ENCODE measurements at places on chromosomes 13 and 19.

GRCh38 chr13:32903720-32904119 lies 112.5 kb upstream of the KL start:
- no peak for DNase-seq

- peak; percentile 47 for DNase-seq
Measured at GRCh38 chr13:82758044-82758443, 1124.2 kb downstream of the SLITRK1 start.

GRCh38 chr19:23378948-23379347 lies 16.3 kb downstream of the ZNF91 start:
- no peak for DNase-seq

GRCh38 chr13:19767966-19768365 lies 14.8 kb downstream of the PSPC1 start:
- no peak for DNase-seq

DNA sequence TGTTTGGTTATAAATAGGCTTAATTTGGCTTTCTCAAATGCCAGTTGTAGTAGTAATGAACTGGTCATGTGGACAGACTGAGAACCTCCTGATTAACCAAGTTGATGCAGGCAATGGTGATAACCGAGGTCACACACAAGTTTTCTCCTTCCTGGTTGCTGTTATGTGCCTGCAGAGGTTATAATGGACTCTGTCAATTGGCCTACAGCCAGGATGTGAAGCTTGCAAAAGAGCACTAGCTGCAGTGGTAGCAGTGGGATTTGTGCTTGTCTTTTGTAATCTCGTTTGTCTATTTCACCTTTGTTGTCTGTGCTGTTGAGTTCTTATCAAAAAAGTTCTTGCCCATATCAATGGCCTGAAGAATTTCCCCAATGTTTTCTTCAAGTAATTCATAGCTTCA lies 20.6 kb downstream of the OR10H3 start:
- no peak for DNase-seq

DNA sequence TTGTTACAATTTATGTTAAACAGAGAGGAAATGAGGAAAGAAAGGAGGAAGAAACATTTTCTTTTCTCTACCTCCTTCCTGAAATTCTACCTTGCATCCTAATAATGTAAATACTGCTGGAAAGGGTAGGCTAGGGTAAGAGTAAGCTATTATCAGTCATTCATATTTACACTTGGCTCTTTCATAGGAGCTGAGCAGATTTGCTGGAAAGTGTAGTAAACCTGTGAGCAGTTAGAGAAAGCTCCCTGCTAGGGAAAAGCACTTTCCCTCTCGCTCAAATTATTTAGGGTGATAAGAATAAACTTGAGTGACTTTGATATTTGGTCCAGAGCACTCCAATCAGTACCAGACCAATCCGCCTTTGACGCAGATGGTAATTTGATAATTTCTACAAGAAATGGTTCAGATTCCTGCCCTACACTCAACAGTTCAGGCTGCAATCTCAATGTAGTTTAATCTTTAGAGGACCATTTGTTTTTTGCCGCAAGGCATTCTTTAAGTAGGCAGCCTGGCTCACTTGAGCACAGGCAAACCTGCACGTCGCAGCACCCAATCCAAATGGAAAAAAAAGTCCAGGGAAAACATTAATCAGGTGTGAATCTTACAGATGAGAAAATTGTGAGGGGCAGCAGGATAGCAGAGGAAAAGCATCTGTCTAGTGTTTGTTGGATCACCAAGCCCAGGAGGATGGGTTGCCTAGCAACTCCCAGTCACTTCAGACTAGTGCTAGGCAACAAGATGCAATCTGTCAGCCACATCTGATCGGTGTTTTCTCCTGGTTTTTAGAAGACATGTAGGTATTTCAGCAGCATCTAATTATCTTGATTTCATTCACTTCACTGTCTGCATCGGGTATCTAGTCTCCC lies 68.6 kb upstream of the KL start:
- DNase-seq: no peak

GRCh38 chr13:67298297-67298696 lies 68.2 kb upstream of the PCDH9 start:
- no peak for DNase-seq

DNA sequence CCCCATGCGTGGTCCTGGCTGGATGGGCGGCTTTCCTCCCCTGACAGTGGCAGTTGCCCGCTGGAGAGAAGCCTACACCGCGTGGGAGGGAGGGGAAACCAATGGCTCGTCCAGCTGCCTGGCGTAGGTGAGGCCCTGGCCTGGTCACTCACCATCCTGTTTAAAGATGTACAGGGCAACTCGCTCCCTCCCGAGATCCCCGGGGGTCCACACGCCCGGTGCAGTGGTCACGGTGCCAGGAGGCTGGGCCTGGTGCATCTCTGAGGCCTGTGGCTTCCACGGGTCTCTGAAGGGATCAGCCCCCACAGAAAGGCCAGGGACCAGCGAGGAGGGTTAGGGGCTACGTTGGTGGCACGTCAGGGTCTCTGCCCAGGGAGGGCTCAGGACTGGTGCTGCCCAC lies 156.5 kb downstream of the KDM4B start:
- no peak for DNase-seq

DNA sequence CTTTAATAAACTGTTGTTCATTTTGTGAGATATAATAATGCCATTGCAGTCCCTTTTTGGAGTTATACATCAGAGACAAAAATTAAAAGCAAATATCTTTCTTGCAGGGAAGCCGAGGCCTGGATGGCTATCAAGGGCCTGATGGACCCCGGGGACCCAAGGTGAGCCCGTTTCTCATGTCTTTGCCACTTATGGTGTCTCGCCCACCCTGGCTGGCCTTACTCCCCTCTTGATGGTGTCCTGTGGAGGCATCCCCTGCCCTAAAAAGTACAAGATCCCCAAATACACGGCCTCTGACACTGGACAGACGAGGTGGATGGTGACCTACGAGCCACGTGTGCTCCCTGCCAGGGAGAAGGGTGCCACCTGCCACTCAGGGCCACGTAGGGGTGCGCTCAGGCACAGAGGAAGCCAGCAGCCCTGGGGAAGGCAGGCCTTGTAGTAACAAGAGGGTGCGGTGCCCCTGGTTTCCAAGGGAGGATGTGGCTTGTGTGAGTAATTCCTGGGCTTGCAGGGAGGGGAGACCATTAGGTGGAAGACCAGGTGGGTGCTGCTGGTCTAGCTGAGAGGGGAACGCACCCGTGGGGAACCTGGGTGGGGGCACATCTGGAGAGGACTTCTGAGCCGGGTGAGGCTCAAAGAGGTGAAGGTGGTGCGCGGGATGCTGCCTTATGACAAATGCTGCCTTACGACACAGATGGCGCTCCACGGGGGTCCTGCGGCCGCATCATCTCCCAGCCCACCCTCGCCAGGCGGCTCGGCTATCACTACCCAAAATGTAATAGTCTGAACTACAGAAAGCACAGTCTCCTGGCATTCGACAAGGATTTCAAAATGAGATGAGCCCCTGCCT lies 115.6 kb downstream of the RAB20 start:
- DNase-seq: no peak

GRCh38 chr19:2302319-2303210 lies 5.4 kb downstream of the LINGO3 start:
- peak; percentile 55 for DNase-seq

GRCh38 chr19:34366738-34367623 lies 2.0 kb downstream of the GPI start:
- peak; percentile 77 for DNase-seq

GRCh38 chr13:85413664-85414063 lies 385.6 kb downstream of the SLITRK6 start:
- DNase-seq: no peak

DNA sequence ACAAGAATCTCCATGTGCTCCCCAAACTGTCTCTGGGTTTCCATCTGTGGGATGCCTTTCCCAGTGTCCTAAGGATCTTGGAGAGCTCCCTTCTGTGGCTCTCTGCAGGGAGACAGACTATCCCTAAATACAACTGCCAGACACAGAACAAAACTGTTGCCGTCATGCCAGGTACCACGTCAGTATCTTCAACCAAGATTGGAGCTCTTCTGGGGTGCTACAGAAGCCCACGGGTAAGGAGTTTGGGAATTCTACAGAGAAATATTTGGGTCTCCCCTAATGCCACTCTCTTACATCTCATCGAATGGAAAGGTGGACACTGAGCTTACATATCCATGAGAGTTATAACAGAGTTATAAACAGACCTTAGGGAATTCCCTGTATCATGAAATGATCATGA lies 4.9 kb upstream of the MBD3L3 start:
- DNase-seq: no peak

DNA sequence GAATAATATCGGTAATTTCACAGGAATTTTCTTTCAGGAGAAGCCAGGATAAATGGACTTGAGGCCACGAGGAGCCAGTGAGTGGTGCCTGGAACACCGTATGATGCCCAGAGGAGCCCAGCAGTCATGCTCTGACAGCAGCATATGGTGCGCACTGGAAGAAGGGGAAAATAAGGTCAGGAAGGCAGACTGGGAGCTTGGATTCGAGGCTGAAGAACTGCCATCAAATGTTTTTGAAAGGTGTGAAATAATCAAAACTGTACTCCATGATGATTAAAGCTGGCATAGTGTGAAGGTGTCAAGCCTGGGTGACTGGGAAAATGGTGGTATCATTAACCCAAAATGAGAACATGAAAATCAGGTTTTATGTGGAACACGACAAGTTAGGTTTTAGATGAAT lies 374.2 kb downstream of the DIAPH3 start:
- no peak for DNase-seq

GRCh38 chr19:38483016-38483630 lies 49.6 kb downstream of the RYR1 start:
- no peak for DNase-seq

DNA sequence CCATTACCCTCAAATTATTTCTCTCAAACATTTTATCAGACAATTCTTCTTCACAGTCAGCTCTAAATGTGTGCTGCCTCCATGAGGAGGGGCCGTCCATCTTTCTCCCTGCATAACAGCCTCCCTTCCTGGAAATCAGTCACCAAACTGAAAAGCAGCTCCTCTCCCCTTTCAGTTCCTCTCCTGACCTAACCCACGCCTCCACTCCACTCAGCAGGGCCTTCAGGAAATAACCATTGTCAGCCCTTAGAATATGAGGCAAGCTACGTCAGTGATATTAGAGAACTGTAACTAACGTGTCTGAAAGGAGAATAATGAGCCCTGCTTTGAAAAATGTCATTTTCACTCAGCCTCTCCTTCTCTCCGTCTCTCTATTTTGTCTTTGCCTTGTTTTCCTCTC lies 116.2 kb downstream of the OLFM4 start:
- DNase-seq: no peak

DNA sequence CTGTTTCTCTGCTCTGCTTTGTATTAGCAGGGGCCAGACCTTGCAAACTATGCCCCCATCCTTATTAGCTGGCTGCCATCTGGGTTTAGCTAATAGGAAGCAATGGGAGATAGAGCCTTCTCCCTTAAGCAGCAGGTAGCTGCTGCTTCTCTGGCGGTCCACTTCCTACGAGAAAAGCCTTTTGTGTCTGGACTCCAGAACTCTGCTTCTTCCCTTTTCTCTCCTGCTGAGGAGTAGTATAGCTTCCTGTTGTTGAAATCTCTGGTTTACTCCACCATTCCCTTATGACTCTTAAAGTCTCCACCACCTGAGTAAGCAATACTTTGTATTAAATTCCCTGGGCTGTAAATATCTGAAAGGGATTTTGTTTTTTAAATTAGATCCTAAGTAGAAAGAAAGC lies 147.1 kb downstream of the DNAJC15 start:
- no peak for DNase-seq

DNA sequence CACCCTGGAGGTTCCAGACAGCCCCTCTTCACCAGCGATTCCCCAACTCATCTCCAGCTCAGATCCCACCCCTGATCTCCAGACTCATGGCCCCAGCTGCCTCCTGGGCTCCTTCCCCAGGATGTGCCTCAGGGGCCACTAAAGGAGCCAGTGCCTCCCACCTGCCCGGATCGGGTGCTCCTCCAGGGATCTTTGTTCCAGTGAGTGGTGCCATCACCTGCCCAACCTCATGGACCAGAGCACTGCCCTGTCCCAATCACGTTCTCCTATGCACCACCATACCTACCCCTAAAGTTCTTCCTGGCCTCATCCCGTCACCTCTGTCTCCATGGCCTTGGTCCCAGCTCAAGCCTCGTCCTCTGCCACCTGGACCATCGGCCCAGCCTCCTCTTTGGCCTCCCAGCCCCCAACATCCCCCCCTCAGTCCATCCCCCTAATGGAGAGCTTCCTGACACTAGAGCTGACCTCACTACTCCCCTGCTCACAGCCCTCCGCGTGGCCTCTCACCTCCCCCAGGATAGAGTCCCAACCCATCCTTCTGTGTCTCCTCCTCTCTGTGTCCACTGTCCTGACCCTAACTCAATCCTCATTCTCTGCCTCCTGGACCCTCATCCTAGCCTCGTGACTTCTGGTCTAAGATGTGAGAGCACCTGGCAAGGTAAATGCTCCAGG lies 8.8 kb upstream of the GARIN5A start:
- DNase-seq: no peak

GRCh38 chr13:96821381-96821780 lies 172.9 kb downstream of the OXGR1 start:
- peak; percentile 1 for DNase-seq

DNA sequence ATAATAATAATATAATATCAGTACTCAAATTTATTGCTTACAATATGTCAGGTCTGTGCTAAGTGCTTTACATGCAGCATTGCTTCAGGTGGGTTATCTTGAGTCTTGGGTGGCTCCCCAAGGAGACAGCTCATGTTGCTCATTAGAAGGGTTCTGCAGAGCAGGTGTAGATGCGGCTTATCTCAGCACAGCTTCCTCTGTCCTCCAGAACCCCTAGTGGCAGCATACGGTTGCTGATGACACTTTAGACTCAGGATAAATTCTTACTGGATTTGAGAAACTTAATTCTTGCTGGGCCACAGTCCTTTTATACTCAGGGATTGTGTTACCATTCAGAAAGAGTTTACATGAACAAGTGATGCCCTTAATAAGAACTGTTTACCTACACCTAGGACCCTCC lies 8.9 kb downstream of the COG3 start:
- no peak for DNase-seq

DNA sequence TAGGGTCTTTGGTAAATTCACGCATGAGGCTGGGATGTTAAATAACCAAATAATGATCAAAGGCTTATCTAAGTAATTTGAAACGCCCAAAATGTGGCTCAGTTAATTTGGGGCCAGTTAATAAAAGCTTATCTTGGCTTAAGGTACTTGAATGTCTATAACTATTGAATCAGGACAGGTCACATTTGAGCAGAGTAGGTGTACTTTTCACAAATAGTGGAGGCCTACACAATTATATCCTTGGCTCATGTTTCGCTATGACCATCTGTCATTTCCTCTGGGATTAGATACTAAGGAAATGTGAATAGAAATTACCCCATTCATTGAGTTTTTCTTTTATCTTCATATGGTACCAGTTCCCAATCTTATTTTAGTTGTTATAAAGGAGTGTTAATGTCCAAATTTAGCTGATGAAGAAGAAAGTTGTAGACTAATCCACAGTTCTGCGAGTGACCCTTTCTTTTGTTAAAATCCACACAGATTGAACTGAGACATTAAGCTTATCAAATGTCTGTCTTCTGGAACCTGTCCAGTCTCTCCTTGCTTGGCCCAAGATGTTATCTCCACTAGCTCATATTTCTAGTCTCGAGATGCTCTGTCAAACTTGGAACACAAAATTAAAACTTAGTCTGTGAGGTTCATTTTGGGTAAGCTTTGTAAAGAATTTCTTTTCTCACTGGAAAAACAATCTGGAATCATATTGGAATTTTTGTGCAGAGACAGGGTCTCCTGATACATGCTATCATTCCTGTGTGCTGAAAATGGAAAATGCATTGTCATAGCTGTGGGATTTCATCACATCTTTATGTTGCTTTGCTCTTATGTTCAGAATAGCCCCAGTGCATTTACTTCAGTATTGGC lies 31.0 kb downstream of the SLAIN1 start:
- no peak for DNase-seq
